NCI-H1436 (cell line): ENCODE measurements at places on chromosomes 12 and 14.

GRCh38 chr14:87050421-87050820 lies 942.6 kb downstream of the GALC start:
- DNase-seq, result no peak

- no peak for DNase-seq
Observed at GRCh38 chr14:75515629-75515996, 6.7 kb upstream of the BATF start.

DNA sequence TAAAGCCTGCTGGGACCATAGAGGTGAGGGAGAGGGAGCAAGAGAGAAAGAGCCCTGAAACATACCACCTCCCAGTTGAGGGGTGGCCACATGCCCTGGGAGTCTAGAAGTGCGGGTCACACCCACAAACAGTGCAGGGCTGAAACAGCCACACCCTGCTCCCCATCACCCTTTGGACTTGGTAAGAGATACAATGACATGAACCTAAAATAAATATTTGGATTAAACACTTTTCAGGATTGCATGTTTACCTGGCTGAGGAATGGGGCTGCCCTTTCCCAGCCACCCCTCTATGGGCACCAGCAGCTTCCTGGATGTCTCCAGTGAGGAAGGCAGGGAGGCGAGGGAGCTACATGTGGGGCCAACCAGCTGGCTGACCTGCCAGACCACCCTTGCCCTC lies 39.0 kb upstream of the TC2N start:
- no peak for DNase-seq

DNA sequence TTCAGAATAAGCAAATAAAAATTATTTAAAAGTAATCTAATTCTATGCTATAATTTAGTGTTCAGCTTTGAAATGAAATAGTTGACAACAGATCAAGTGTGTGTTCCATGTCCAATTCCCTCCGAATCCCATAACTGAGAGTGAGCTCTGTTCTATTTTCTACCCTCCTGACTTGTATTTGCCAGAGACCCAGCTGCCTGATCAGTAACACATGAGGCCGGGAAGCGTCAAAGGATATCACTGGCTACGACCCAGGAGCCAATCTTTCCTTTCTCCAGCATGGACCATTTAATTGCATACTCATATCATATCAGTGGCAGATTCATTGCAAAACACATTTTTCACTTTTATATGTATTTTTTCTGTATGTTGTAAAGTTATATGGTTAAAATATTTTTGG lies 108.8 kb upstream of the TSPAN8 start:
- no peak for DNase-seq

- no peak for DNase-seq
Observed at GRCh38 chr12:29116414-29116813, 32.7 kb upstream of the FAR2 start.

DNA sequence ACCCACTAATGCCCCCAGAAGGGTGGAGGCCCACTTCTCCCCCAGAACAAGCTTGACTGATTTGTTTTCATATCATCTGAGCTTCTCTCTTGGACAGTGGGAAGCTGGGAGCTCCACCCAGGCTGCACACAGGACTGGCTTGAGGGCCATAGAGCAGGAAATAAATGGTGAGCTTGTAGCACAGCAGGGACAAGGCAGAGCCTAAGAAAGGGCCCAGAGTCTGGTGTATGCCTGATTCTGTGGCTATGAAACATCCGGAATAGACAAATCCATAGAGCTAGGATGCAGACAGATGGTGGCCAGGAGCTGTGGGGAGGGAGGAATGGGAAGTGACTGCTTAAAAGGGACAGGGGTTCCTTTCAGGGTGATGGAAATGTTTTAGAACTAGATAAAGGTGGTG lies 79.0 kb downstream of the ARL6IP4 start:
- no peak for DNase-seq

GRCh38 chr12:69932676-69933552 lies 107.9 kb downstream of the MYRFL start:
- DNase-seq, result no peak

- no peak for DNase-seq
Observed at GRCh38 chr12:47751561-47751960, 7.1 kb downstream of the RAPGEF3 start.
